ENCODE measurements at places on chromosomes 2 and 18.
A peak's percentile ranks its signal among the peaks of the same experiment; 100 is the strongest.

- no peak for DNase-seq
Observed at GRCh38 chr18:58009166-58009565, 34.9 kb upstream of the NEDD4L start.

DNA sequence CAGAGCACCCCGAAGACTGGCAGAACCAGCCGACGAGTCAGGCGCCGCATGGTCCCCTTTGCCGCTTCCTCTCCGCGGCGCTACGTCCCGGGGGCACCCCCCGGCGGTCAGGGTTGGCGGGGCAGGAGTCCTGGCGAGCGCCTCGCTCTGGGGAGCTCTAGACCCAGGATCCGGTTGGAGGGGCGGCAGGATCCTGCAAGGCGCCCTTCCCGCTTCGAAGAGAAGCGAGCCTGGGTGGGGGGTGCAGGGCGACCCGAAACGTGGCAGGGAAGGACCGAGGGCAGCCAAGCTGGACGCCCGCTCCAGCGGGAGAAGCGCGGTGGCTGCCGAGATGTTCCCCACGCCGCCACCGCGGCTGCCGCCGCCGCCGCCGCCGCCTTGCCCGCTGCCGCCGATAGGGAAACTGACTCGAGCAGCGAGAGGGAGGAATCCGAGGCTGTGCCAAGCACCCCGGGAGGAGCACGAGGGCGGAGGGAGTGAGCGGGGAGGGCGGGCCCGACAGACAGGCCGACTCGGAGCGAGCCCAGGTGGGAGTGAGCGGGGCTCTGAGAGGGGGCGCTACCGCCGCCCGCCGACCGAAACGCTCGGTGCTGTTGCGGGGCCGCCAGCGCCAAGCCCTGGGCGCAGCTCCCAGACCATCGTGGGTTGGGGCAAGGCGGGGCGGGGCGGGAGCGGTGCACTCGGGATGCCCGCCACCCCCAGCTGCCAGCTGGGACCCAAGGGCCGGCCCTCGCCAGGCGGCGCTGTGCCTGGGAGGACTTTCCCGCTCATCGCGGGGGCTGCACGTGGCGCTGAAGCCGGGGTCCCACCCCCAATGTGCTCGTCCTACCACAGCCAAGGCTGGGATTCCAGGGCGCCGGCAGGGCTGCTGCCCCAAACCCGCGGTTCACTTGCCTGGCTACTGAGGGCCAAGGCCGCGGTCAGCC is at the start of gene GALNT14:
Gene GALNT14, minus strand, starts transcription at position 404 of the 926 bp plus-strand sequence. Its CDS starts 354 bp downstream, at position 50.
- DNase-seq: peak; percentile 23

GRCh38 chr18:35646449-35646848 is 64.9 kb downstream of the GALNT1 start:
- no peak for DNase-seq

- no peak for DNase-seq
Observed at GRCh38 chr18:55506074-55506473, 81.9 kb downstream of the TCF4 start.

- DNase-seq: no peak
Observed at GRCh38 chr2:208406474-208407451, at the start of gene PTH2R. Gene PTH2R, plus strand, starts transcription at chr2:208406792. Its CDS starts 252 bp downstream, at chr2:208407044.

DNA sequence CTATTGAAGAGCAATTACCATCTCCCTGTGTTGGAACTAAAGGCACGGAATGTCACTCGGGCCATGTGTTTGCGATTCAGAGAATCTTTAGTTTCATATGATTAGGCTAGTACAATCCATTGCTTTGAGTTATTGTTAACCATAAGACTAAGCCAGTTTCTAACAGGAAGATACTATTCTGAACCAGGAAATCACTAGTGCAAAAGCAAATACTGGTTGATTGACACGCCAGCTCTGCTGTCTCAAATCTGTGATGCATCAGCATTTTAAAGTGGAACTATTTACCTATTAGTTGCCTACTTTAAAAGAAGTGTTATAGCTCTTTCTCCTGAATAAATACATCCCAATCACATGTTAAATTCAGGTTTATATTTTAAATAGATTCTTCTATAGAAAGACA is 61.9 kb downstream of the AFTPH start:
- no peak for DNase-seq

DNA sequence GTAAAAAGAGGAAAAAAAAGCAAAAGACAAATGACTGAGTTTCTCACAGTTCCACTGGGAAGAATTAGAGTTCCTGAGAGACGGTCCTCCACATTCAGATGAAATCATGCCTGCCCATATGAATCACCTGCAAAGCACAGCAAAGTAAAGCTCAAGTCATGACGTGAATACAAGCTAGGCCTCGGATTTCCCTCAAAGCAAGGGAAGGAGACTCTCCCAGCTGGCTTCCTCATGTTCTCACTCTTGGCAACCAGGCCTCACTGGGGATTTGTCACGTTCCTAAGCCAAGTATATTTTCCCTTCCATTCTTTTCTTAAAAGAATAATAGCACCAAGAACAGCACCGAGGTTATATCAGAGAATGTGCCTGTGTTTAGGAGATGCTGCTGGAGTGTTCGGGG is 47.0 kb downstream of the CYP27C1 start:
- DNase-seq: no peak

GRCh38 chr2:232482301-232483238 is 5.1 kb downstream of the ECEL1 start:
- no peak for DNase-seq

DNA sequence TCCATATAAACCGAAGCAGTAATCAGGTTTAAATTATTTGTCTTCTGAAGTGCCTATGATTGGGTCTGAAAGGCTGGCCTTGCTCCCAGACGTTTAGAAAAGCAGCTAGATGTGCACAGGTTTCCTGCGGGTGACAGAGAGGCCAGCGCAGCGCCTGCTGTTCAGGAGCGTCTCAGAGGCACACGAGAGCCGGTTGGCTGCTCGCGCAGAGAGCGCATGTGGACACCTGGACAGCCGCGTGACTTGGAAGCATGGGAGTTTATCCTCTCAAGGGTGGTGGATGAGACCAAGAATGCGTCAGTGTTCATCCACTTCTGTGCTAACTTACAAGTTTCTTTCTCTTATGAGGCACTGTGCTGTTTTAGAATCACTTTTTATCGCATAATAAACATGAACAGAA is 303.7 kb downstream of the PTGR3 start:
- DNase-seq: no peak

DNA sequence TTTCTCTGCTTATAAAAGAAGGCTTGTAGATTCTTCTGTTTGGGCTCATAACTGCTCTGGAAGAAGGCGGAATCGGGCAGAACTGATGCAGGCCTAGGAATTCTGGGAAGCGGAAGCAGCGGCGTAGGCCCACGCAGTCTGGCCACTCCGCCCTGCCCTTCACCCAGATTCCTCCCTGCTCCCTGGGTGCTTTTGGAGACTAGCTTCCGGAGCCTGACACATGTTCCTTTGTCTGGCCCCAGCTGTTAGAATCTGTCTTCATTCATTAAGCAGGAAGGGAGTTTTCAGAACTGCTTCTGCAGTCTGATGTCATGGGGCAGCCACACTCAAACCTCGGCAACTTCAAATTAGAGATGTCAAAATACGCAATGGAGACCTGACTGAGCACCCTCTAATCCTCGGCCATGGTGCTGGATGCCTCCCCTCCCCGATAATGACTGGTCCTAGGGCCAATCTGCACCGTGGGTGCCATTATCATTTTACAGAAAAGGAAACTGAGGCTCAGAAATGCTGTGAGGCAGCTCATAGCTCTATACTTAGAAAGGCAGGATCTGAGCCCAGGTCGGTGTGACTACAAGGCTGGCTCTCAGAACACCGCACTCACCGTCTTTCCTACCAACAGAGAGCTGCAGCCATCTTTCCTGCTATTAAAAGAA is 275.7 kb downstream of the MYCN start:
- no peak for DNase-seq

GRCh38 chr2:109135359-109136197 is 6.6 kb downstream of the SH3RF3 start:
- no peak for DNase-seq

GRCh38 chr2:198913394-198914152 is 544.2 kb downstream of the SATB2 start:
- no peak for DNase-seq

DNA sequence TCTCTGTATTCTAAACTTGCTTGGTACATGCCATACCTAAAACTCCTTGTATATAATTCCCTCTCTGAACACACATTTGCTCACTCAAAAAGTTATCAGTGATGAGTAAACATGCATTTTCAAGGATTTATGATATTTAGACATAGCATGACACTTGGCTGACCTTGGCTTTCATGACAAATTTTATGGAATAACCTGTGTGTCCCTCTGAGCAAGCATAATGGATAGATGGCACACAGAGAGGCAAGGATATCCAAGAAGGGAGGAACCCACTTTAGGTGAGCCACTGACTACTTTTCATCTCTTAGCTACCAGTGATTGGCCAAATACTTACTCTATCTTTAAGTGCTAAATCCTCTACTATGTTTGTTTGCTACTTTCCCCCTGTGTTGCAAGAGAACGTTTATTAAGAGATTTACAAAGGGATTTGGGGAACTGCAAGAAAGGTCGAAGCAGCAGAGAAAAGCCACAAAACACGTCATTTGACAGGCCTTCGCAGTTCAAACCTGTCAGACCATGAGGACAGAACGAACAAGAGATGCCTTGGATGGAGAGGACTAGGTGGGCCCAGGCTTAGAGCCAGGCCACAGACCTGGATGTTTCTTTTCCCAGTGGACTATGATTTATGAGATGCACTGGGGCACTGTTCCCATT is 379.9 kb downstream of the NBAS start:
- no peak for DNase-seq

GRCh38 chr2:102279391-102279735 is 32.0 kb upstream of the IL1RL1 start:
- no peak for DNase-seq

- DNase-seq: no peak
Observed at GRCh38 chr18:48552130-48552529, 13.3 kb downstream of the CTIF start.

DNA sequence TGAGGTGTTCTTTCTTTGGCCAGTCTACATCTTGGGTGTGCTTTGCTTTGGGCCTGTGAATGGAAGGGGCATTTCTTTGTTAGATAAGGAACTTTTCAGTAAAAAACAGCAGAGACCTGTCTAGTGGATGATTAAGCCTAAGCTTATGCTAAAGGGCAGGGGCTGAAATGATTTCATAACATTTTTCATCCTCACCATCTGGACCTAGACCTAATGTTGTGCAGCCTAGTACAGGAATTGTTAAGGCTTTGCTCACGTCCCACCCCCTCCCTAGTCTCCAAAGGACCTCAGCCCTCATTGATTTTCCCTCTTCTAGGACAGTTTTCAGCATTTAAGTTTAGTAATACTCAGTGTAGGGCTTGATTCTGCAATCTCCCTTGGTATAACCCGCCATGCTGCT is 111.8 kb downstream of the PRKCE start:
- DNase-seq: no peak

DNA sequence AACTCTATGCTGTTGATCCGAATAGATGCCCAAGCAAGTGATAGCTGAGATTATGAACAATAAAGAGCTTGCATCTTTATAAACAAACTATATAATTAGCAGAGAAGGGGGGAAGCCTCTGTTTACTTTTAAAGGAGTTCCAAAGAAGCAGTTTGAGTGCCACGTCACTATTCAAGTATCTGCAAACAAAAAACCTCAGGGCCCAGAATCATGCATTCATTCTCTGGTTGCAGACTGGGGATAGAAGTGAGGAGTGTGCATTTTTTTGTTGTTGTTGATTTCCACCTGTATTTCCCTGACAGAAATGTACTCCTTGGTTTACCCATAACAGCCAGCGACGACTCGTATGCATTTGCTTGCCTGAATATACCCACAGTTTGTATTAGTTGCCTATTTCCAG is 264.3 kb downstream of the PTGR3 start:
- DNase-seq: no peak

DNA sequence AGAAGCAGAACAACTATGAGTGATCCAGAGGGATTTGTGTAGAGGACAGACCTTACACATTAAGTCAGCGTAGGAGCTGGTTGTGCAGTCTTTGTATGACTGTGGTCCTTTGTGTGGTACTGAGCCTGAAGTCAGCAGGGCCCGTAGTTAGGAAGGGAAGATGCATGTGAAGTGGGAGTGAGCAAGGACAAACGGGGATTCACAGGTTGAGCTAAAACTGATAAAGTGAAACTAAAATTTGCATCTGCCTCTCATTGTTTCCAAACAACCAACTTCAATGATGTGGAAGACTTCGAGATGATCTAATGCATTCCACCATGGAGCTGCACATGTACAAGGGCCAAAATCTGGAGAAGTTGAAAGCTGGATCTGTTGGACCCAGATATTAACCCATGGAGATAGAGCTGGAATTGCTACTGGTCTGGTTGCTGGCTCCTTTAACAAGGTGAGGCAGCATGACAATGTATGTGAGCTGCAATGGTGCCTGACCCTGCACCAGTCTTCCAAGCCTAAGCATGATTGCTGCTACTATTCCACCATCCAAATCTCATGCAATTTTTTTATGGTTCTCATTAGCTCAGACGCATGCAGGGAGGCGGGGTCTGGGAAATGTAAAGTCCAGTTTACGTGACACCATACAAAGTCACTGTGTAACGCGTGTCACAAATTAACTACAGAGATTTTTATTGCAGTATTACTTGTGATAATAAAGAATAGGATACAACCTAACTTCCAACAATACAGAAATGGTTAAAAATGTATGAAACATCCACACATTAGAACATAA is 12.1 kb upstream of the CYBRD1 start:
- DNase-seq: no peak

- no peak for DNase-seq
Observed at GRCh38 chr2:70161069-70161534, 29.7 kb downstream of the C2orf42 start.

GRCh38 chr2:43041173-43041591 is 185.2 kb downstream of the ZFP36L2 start:
- no peak for DNase-seq

DNA sequence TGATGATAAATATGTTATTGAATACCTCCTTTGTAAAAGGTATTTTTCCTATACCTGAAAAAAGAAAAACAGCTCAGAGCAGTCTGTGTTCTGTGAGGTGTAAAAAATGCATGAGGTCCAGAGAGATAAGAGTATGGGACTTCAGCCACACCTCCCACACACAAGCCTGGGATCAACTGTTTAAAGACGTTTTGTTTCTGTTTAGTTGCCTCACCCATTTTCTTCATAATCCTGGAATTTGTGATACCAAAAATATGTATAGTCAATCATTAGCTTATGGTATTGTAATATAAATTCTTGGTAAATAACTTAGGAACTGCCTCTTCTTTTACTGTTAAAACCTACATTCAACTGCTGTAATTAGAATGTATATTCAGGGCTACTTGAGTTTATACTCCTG is 1322.9 kb upstream of the TMEFF2 start:
- no peak for DNase-seq

- DNase-seq: no peak
Observed at GRCh38 chr2:23092831-23093230, 292.1 kb upstream of the KLHL29 start.

GRCh38 chr2:124039032-124039431 is 13.9 kb downstream of the CNTNAP5 start:
- DNase-seq: no peak

GRCh38 chr2:145801210-145801609 is 1281.3 kb upstream of the ZEB2 start:
- no peak for DNase-seq

- peak; percentile 84 for DNase-seq
Observed at GRCh38 chr18:79395761-79396404, at the start of gene NFATC1. Gene NFATC1, plus strand, starts transcription at chr18:79395930. Its CDS starts 295 bp downstream, at chr18:79396225.

GRCh38 chr2:232629129-232629475 is 4.3 kb upstream of the EFHD1 start:
- DNase-seq: no peak

GRCh38 chr18:6326566-6326965 is 88.1 kb downstream of the L3MBTL4 start:
- DNase-seq: no peak

- DNase-seq: no peak
Observed at GRCh38 chr2:64391940-64392339, 62.0 kb upstream of the LGALSL start.

Measured in stimulated activated CD4-positive, alpha-beta T cell treated with anti-CD3 and anti-CD28 coated beads, Interleukin-12 subunit alpha, Interleukin-12 subunit beta, amount 100 ng/mL, for 4 hours (primary cell).